Naive B cell (primary cell): ENCODE measurements at places on chromosomes 7 and 10. TPM values are rescaled to one million over a fixed set of nuclear protein-coding genes. Genes with fewer than 3 reads are reported as not detected.

GRCh38 chr10:26381986-26382385 is 56.2 kb upstream of the APBB1IP start:
- no peak overlapping the region for H3K4me3 ChIP-seq
- H3K4me1 ChIP-seq = no peaks in the 10 kb centered on the region
- no peaks in the 10 kb centered on the region for H3K36me3 ChIP-seq

The POLR1F gene
- polyA plus RNA-seq = 38.8 TPM

DNA sequence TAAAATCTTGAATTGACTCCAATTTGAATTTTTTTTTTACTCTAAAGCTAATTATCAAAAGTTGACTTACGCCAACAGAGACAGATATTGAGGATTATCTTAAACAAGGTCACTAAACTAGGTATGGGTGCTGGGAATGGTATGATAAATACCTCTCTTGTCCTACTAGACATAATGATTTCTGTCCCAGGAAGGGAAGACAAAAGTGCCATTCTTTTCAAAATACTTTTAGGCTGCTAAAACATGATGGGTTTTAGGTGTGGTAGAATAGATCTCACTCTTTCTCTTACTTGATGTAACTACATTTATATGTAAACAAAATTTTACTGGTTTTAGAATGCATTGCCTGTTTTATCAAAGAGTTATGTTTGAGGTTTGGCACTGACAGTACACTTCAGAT is 15.1 kb downstream of the TMEM60 start:
- peak overlapping the region; percentile 11 for H3K27ac ChIP-seq
- no peaks in the 10 kb centered on the region for H3K27me3 ChIP-seq
- H3K4me1 ChIP-seq = peaks cover 10% of the 10 kb centered on the region
- peaks cover 34% of the 10 kb centered on the region for H3K36me3 ChIP-seq
- no peak for DNase-seq

GRCh38 chr7:130903358-130903974 is 169.5 kb upstream of the KLF14 start:
- peaks cover 5% of the 10 kb centered on the region for H3K36me3 ChIP-seq
- no peaks in the 10 kb centered on the region for H3K27me3 ChIP-seq
- no peak overlapping the region for H3K4me3 ChIP-seq
- H3K27ac ChIP-seq = peak overlapping the region; percentile 82
- H3K4me1 ChIP-seq = peaks cover 30% of the 10 kb centered on the region

- no peaks in the 10 kb centered on the region for H3K27me3 ChIP-seq
- peaks cover 39% of the 10 kb centered on the region for H3K4me1 ChIP-seq
- peak overlapping the region; percentile 97 for H3K4me3 ChIP-seq
- H3K36me3 ChIP-seq = no peaks in the 10 kb centered on the region
- no peak for DNase-seq
Measured at GRCh38 chr7:97117035-97117371, 495 bp upstream of the SDHAF3 start.
